ENCODE measurements at places on chromosomes 11 and 22.

DNA sequence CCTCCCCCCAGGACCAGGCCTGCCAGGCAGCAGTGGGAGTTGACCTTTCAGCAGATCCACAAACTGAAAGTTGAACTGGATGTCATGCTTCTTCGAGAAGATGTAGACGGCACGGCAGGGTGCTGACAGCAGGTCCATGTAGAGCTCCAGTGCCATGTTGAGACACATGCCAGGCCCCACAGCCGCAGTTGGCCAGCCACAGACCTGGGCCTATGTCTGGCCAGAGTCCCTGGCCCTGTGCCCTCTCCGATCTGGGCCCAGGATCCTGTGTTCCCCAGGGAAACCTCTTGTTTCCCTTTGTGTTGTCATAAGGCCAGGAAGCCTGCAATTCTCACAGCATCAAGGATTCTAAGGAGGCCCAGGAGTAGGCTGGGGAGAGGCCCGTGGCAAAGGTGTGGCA, at the start of gene GSTT4:
TSS of gene GSTT4 (minus strand) at position 253 of the 400 bp plus-strand sequence. CDS start at position 156, 97 bp downstream.
- DNase-seq = no peak

GRCh38 chr11:46251954-46252353, 25.5 kb upstream of the CREB3L1 start:
- DNase-seq = no peak

GRCh38 chr22:23591201-23591791, 11.2 kb upstream of the IGLL1 start:
- DNase-seq = peak; percentile 28

DNA sequence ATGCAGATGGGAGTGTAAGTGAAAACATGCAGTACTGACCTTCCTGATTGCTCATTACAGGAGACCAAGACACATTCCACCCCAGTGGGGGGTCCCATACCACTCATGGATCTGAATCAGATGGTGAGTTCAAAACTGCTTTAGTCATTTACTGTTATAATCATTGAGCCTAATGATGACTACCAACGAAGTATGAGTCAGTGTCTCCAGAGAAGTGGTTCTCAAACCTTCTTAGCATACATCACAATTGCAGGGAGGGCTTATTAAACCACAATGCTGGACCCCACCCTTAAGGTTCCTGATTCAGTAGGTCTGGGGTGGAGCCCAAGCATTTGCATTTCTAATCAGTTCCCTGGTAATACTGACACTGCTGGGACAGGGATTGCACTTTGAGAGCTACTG, 75.8 kb downstream of the CD44 start:
- peak; percentile 98 for DNase-seq

- DNase-seq = no peak
Measured at GRCh38 chr11:68440224-68440623, 20.3 kb upstream of the PPP6R3 start.

- no peak for DNase-seq
Measured at GRCh38 chr11:71140206-71140919, 112.0 kb downstream of the SHANK2 start.

GRCh38 chr11:78666675-78667160, 92.1 kb upstream of the NARS2 start:
- DNase-seq = no peak

- DNase-seq = no peak
Measured at GRCh38 chr22:45976254-45977002, 534 bp downstream of the WNT7B start.

DNA sequence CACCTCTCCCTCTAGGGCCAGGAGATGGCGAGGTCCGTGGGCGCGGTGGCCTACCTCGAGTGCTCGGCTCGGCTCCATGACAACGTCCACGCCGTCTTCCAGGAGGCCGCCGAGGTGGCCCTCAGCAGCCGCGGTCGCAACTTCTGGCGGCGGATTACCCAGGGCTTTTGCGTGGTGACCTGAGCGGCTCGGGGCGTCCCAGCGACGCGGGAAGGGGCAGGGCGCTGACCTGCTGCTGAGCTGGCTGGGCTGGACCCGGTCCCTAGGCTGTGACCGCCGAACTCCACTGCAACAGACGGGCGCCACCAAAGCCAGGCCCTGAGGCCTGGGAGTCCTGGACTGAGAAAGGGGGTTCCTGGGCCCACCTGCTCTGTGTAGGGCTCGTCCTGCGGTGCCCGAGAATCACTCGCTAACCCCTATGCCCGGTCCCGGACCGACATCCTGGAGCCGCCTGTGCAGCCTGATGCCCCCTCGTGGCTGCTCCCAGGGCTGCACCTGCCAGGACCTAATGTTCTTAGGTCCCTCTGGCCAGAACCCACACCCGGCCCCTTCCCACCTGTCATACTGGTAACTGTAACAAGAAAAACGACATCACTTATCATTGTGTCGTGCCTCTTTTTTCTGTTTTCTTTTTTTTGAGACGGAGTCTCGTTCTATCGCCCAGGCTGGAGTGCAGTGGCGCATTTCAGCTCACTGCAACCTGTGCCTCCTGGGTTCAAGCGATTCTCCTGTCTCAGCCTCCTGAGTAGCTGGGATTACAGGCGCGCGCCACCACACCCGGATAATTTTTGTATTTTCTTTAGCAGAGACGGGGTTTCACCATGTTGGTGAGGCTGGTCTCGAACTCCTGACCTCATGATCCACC, 15.0 kb downstream of the RHOD start:
- DNase-seq = peak; percentile 38

DNA sequence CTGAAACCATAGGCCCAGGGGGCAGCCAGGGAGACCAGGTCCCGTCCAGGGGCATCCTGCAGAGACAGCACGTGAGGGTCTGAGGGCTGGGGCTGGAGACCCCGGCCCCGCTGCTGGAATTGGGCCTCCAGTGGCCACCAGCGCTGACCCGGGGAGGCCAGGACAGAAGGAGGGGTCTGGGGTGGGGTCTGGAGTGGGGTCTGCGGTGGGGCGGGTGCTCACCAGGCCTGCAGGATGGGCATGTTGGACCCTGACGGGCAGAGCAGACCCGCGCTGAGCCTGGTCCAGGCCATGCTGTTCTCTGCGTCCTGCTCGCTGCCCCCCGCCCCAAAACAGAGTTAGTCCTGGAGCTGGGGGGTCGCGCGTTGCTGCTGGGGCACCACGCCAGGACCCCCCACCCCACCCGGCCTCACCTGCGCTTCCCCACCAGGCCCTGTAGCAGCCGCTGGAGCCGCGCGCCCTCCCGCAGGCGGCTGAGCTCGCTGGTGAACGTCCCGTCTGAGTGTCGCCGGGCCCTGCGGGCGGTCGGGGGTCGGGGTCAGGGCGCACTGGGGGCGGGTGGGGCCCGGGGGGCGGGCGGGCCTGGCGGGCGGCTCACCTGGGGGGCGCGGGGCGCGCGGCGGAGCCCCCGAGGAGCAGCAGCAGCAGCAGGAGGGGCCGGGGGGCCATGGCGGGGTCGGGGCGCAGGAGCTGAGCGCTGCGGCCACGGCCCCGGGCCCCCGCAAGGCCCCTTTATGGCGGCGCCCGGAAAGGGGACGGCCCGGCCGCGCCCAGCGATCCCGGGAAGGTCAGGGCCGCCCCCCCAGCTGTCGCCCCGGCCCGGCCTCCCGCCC, at the start of gene SCT:
TSS of gene SCT (minus strand) at position 707 of the 833 bp plus-strand sequence. CDS start at position 669, 38 bp downstream.
- DNase-seq = no peak

- DNase-seq = no peak
Measured at GRCh38 chr11:48093795-48094642, 113.7 kb downstream of the PTPRJ start.

GRCh38 chr11:127875131-127875530, 712.2 kb downstream of the ETS1 start:
- DNase-seq = no peak

GRCh38 chr22:50252082-50253045, 1.3 kb upstream of the HDAC10 start:
- no peak for DNase-seq
